ENCODE measurements at places on chromosomes 5 and 9.
A peak's percentile ranks its signal among the peaks of the same experiment; 100 is the strongest.

- DNase-seq = no peak
Measured at GRCh38 chr5:122775550-122776542, 966 bp downstream of the SNX2 start.

DNA sequence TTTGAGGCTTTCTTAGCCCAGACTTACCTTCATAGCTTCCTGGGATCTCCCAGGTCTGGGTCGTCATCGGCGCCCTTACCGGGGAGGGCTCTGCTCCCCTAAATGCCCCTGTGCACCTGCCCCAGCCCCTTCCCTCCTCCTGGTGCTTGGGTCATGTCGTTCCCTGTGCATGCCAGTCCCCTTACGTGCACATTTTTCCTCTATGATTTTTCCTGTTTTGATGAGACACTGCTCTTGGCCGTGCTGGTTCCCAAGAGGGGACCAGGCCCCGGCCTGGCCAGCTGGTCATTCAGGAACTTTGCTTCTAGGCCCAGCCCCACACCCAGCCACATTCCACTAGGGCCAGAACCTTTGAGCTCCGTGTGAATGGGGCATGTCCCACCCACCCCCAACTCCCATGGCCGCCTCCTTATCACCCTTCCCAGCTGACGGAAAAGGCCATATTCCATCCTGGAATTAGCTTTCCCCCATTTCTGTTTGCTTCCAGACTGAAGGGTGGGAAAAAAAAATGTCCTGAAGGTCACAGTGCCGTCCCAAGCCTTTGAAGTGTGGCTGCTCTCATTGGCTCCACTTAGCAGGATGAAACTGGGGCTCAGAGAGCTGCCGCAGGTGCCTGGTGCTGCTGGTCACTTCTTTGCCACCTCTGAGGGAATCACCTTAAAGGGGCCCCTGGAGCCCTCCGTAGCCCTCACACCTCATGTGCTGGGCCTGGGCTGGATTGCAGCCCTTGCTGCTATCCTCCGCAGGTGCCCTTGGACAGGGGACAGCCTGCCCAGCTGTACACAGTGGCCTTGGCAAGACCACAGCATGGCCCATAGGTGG is 25.1 kb downstream of the ERGIC1 start:
- DNase-seq = no peak

GRCh38 chr5:181045316-181045715 is 5.2 kb downstream of the BTNL9 start:
- no peak for DNase-seq

DNA sequence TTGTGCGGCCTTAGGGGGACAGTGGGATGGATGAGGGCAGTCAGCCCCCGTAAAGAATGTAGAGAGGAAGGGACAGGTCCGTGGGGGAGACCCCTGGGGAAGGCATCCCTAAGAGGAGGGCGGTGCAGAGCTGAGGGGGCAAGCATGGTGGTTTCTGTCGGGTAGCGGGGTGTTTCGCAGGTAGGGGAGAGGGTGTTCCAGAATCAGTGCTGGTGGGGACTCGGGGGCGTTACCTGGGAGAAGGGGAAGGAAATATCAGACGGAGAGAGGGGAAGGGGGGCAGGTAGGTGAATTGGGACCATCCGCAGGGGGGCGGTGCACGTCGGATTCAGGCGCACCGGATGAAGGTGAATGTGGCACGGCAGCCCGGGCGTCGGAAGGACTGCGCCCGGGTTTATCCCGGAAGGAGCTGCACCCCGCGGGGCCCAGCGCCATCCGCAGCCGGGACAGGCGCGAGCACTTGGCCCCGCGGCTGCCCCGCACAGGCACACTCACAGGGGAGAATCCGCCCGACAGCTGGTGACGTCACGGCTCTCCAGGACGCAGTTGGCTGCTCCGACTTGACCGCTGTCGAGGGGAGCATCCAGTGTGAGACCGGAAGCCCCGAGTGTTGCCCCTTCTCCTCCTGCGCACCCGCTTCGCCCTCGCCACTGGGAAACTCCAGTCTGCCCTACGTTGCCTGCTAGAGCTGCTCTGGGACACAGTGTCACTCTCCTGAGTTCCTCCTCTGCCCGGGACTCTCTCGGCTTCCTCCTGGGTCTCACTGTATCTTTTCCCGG is 1.3 kb downstream of the CD72 start:
- DNase-seq = peak; percentile 76

GRCh38 chr5:132807163-132807838 is 5.8 kb upstream of the SOWAHA start:
- no peak for DNase-seq

DNA sequence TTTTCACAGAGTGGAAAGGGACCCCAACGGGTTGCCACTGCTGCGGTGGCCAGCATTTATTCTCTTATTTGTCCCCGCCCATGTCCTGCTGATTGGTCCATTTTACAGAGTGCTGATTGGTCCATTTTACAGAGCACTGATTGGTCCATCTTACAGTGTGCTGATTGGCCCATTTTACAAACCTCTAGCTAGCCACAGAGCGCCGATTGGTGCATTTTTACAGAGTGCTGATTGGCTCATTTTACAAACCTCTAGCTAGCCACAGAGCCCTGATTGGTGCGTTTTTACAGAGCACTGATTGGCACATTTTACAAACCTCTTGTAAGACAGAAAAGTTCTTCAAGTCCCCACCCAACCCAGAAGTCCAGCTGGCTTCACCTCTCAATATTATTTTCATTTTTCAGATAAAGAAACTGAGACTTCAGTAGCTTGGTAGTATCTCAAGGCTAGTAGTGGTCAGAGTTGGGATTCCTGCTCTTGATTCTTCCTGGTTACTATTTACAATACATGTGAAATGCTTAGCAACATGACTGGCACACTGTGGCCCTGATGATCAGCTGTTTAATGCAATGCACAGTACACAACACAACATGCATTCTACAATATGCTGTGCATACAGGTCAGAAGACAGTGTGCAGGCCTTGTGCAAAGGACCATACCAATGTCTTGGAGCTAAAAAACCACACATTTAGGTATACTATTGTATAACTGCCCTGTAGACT is 63.6 kb upstream of the BOD1 start:
- DNase-seq = no peak

DNA sequence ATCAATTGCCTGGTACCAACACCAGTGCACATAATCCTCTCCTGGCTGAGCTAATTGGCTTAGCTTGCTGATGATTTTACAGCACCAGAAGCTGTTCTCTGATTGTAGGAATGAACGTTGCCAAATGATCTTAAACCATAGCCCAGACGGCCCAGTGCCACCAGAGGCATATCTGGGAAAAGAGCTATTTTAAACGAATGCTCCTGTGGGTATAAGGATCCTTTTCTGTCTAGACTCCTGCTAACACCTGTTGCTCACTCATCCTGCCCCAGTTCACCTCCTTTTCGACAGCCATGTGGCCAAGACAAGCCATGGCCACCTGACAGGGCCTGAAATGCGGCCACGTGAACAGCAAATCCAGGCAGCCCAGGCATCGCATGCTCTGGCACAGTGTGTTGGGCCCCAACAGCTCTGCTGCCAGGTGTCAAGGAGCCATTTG is 289.9 kb upstream of the SLC30A5 start:
- no peak for DNase-seq

GRCh38 chr5:33073881-33074327 is 362.8 kb downstream of the NPR3 start:
- DNase-seq = no peak

DNA sequence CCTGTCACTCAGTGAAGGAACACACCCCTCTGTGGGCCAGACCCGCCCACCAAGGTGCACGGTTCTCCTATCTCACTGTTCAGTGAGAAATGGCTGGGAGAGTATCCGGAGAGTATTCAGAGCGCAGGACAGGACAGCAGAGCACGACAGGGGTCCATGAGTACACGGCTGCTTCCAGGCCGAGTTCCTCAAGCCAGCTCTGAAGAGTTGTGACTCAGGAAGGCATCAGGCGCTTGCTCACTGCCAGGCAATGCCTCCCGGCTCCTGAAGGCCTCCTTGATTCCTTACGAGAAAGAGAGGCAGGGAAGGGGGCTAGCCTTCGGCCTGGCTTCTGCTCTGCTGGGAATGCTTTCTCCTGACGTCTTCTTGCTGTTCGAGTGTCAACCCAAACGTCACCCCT is 132.1 kb upstream of the PPP1R26 start:
- no peak for DNase-seq

DNA sequence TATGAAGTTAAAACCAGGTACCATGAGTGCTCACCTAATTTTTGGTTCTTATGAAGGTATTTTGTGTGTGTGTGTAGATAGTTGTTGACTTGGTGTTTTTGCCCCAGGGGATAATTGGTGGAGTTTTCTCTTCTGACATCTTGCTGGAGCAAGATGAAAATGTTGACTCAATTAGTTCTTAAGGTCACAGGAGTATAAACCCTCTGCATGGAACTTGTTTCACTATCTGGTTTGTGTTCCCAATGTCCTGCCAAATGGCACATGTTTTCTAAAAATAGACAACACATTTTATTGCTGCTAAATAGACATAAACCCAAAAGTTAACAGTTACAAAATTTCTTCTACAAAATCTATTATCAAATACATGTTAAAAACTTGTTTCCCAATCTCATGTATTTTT is 180.9 kb downstream of the FAM170A start:
- no peak for DNase-seq

- no peak for DNase-seq
Measured at GRCh38 chr5:94228791-94229190, 389.6 kb downstream of the KIAA0825 start.

- no peak for DNase-seq
Measured at GRCh38 chr5:140072812-140073211, 29.7 kb upstream of the NRG2 start.

- no peak for DNase-seq
Measured at GRCh38 chr9:94734054-94734754, 7.7 kb downstream of the AOPEP start.

DNA sequence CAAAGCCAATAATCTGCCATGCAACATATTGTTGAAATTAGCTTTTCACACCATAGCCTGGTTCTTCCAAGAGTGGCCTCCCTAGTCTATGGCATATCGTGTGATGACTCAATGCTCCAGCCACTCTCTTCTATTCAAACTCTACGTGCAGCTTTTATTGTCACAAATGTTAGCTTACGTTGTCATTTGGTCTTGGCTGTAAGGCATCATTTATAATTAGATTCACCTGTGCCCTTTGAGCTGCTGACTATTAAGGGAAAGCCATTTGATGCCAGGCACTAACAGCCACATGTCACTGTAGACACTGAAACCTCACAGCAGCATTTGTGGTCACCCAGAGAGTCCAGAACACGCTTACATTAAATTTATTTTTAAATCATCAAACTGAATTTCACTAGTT is 66.8 kb downstream of the APBA1 start:
- no peak for DNase-seq

DNA sequence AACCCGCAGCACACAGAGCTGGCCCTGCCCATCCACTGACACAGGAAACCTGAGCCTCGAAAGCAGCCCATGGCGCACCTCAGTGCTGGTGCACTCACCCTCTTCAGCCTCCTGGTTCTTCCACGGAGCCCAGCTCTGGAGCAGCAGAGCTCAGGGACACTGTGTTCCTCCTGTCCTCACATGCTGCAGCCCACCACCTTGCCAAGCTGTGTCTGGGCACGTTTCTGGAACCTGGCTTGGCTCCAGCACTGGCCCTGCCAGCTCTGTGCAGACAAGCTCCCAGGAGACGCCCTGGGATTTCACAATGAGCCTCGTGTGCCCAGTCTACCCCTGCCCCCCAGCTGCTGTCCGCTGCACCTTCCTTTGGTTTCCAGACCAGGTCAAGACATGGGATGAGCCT is 119.5 kb downstream of the SYK start:
- DNase-seq = peak; percentile 54

DNA sequence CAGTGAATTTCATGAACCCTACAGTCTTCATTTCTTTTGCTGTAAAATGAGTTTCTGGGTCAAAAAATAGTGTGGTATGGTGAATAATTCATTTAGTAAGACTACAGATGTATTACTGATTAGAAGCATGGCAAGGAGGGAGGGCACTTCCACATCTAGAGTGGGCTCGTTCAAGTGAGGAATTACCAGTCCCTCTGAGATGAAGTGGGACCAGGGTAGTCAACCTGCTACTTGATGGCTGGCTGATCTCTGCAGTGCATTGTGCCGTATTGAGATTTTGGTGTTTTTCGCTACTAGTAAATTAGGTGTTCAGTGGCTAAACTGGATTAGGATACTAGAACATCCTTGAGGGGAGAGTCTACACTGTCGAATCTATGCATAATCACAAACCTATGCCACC is 10.8 kb downstream of the CDC37L1 start:
- DNase-seq = no peak

DNA sequence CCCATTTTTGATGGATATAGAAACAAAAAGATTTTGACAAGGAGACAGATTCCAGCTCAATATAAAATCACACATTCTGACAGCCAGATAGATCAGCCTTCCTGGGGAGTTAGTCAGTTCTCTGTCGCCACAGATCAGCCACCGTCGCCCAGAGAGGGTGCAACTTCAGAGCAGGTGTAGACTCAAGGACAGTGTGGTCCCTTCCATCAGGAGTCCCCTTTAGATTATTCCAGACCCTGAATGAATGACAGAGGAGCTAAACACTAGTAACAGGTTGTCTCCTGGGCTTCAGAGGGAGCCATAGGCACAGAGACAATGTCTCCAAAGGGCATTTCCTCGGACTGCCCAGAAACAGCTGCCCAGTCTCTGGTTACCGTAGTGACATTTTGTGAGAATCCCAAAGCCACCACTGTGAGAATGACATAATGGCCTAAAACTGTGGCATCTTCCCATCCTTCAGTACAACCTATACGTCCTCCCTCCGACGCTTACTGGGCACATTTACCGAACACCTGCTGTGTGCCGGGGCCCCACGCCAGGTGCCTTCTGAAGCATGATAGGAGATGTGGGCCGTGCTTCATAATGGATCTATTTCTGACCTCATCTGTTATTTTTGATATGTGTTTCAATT is 47.4 kb upstream of the SLC2A8 start:
- no peak for DNase-seq

GRCh38 chr5:111636736-111637135 is 120.3 kb downstream of the NREP start:
- no peak for DNase-seq

All from femur (tissue), 1 donor.